ENCODE measurements at places on chromosomes 1 and 21.

GRCh38 chr1:87812871-87813577 is 484.3 kb downstream of the LMO4 start:
- DNase-seq, result no peak

DNA sequence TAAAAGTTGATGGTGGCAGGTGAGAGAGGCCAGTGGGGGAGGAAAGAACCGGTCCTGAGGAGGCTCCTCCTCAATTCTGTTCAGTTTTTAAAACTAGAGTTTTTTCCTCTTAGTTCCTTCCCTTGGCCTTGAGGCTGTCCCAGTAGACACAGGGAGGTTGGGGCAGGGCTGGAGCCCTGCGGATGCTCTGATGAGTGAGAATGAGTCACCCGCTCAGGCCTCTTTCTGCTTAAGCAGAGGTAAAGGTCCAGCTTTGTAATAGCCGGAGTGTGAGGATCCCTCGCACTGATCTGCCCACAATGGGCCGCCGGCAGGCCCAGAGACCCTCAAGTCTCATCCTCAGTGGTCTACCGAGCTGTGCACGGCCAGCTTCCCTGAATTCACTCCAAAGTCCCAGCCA is 49.6 kb upstream of the IRF2BP2 start:
- DNase-seq, result peak; percentile 85

- DNase-seq, result no peak
These were observed 29.5 kb upstream of the LAMC1 start for GRCh38 chr1:182993746-182994145.

GRCh38 chr1:206497774-206498173 is 9.6 kb upstream of the RASSF5 start:
- DNase-seq, result no peak

DNA sequence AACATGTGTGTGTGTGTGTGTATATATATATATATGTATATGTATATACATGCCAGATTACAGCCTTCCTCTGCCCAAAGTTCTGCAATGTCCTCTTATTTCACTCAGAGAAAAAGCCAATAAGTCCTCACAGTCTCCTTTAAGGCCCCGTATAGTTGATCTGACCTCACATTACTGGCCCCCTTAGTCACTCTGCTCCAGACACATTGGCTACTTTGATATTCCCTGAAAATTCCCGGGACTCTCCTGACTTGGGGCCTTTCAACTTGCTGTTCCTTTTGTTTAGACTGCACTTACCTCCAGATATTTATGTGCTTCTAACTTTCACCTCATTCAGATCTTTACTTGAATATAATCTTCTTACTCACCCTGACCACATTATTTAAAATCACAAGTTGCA is 4.2 kb upstream of the BSDC1 start:
- peak; percentile 38 for DNase-seq

DNA sequence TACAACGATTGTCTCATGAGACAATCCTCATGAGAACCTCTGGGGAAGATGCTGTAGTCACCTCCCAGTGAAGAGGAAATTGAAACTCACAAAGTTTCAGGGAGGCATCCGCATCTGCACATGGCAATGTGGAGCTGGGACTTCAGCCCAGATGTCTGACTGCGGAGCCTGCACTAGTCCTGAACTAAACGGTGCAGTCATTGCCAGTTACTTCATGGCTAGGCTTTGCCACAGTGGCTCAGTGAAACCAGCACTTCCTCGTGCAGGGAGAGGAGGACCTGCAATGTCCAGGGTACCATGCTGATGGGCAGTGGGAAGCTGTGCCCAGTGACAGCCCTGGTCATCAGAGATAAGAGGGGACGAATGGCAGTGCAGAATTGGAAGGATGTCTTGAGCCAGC is 40.7 kb upstream of the ETS2 start:
- no peak for DNase-seq

DNA sequence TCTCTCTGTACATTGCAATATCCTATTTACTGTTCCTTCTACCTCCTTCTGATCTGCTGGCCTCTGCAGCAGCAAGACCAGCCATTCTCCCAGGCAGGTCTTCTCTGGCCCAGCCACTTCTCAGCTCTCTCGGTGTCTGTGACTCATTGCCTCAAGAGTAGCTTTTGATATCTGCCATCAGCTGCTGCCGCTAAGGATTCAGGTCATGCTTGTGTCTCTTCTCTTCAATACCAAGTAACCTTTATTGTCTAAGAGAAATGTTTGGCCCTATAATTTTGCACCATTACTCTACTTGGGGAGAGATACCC is 101.8 kb downstream of the TMEM53 start:
- no peak for DNase-seq

DNA sequence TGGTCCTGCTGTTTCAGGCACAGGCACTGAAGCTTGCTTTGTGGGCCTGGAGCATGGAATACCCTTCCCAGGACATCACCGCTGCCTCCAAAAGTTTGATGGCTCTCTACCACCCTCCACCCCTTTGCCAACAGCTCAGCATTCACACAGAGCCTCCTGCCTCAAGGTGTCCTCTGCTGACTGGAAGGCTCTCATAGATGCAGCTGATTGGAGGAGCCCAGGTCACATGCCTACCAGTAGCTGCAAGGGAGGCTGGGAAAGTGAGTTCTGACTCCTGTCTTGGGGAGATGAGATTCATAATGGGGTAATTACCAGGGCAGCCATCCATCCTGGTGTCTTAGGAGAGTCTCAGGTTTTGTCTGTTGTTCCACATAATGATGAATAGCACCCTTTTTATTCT is 124.8 kb upstream of the GRIK3 start:
- DNase-seq, result no peak

GRCh38 chr1:204506201-204506968 is 9.8 kb upstream of the MDM4 start:
- peak; percentile 90 for DNase-seq

DNA sequence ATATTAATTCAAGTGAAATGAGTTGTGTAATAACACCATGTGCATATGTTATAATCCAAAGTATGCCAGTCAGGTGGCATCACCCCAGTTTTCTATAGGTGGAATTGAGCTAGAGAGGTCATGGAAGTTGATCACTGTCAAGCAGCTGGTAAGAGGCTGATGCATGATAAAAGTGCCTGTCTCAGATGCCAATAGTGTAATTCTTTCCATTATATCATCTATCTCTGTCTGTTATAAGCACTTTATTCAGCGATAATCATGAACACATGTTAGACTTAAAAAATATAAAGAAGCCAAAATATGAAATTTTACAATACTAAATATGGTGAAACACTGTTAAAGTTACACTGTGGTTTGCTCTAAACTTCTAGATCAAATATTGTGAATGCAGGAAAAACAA is 156.6 kb downstream of the DNM3 start:
- no peak for DNase-seq
